Stimulated activated CD4-positive, alpha-beta T cell treated with anti-CD3 and anti-CD28 coated beads, Interleukin-1b, Interleukin-23, amount 100 ng/mL, for 4 hours (primary cell): ENCODE measurements at places on chromosomes 7 and 10.

GRCh38 chr7:30971840-30972563, 8.2 kb downstream of the GHRHR start:
- no peak for DNase-seq

- no peak for DNase-seq
Observed at GRCh38 chr7:28052933-28053332, 127.7 kb downstream of the JAZF1 start.

DNA sequence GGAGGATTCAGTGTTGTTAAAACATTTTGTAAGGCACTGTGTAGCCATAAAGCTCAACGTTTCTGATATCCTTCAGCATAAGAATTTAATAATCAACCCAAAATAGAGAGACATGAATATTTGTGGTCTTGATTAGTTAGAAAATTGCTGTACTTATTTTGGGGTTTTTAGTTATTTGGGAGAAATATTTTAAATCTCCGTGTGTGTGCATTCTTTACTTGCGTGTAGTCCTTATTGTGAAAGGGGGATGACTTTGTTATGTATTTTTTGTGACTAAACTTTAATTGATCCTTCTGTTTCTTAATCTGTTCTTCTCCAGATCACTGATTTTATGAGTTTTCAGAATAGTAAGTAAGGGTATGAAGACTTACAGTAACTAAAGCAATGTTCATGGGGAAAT, 81.2 kb downstream of the ZNRF2 start:
- DNase-seq: no peak

DNA sequence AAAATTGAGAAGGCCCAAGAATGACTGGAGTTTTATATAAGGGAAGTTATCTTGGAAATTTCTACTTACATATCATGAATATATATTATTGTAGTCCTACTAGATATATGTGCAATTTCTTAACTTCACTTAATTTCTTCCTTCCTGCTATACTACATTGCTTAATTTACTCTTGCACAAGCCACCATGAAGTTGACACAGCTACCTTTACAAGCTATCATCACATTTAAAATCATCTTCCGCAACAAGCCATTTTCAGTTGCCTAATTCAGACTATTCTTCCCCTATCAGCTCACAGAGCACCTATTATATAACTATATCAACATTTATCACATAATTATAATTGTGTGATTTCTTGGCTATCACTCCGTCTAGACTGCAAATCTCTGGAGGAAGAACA, 418.4 kb downstream of the PARD3 start:
- no peak for DNase-seq

DNA sequence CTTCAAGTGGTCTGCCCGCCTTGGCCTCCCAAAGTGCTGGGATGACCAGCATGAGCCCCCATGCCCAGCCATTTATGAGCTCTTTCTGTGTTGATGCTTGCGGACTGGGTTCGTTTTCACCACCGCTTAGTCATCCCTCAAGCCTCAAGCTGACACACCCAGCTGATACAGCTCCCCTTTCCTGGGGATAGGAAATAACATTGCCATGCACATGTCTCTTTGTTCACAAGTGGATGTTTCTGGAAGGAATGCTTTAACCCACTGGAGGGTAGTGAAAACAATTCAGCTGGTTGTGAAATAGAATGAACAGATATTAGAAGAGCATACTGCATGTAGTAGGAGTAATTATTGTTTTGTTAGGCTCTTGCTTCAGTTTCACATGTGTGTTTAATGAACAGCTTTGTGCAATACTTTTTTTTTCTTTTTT, 8.5 kb upstream of the METTL27 start:
- no peak for DNase-seq

GRCh38 chr7:43647339-43647672, 64.4 kb downstream of the STK17A start:
- no peak for DNase-seq

DNA sequence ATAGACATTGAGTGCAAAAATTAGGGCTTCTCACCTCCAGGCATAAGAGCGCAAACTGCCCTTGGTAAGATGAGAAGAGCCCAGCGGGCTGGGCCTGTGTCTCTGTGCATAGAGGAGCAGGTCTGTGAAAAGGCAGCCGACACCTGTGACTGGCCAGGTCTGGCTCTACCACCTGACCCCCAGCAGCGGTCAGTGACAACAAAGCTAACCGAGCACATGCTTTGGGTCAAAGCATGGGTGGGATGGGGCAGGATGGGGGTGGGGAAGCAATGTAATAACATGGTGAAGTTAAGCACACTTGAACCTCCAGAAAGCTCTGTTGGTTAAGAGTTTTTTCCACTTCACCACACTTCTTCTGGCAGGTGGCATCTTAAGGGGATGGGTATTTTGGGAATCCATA, 29.3 kb downstream of the CYTH3 start:
- no peak for DNase-seq

DNA sequence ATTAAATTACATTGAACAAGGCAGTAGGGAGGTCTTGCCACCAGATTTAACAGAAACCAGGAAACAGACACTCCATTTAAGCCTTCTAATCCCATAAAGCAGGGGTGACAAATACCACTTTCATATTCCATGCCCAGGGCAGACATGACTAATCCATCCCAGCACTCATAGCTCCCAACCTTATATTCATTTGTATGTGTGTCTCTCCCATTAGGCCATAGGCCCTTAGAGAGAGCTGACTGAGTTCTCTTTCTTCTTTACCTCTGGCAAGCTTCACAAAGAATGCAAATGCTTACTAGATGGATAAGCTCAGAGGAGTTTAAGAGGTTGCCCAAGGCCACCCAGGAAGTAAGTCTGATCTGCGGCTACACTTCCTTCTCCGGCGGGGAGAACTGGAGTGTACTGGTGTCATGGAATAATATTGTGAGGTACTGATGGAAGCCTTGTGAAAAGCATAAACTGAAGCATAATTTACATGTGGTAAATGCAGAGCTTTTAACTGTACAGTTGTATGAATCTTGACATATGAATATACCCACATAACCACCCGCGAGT, 239.7 kb upstream of the HABP2 start:
- no peak for DNase-seq

GRCh38 chr10:51288511-51288910, 214.2 kb downstream of the PRKG1 start:
- no peak for DNase-seq

DNA sequence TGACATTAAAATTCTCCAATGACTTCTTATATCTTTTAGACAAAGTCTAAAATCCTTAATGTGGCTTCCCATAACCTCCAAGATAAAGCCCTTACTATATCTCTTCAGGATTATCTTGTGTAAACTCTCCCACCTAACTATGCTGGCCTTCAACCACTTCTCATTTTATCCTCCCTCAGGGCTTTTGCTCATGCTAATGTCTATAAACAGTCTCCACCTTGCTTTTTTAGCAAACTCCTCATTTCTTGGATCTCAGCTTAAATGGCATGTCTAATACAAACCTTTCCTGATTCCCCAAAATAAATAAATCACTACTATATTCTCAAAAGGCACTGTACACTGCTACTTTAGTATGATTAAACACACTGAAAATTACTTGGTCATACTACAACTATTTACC, 181.2 kb downstream of the LRRN3 start:
- DNase-seq: no peak

DNA sequence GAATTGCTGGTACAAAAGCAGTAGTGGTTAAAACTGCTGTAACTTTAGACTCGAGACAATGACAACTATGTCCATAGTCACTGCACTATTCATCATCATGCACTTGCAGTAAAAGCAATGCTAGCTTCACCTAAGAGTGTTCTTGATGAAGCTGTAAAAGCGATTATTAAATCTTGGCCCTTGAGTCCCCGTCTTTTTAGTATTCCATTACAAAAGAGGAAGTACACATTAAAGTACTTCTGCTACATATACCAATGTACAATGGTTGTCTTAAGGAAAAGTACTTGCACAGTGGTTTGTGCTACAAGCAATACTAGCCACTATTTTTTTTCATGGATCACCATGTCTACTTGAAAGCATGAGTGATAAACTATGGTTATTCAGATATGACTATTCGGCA, 78.3 kb downstream of the ATAD1 start:
- DNase-seq: no peak

- no peak for DNase-seq
Observed at GRCh38 chr7:34277016-34277802, 371.9 kb downstream of the BMPER start.

GRCh38 chr10:35212856-35213255, 86.2 kb downstream of the CREM start:
- no peak for DNase-seq

GRCh38 chr10:8416760-8417159, 362.3 kb downstream of the GATA3 start:
- DNase-seq: no peak

- DNase-seq: no peak
Observed at GRCh38 chr10:104232613-104233102, 494 bp upstream of the CFAP43 start.

GRCh38 chr7:96861-97260, 95.5 kb upstream of the FAM20C start:
- no peak for DNase-seq

- DNase-seq: no peak
Observed at GRCh38 chr7:100406767-100407166, 21.7 kb downstream of the ZCWPW1 start.
